ENCODE measurements at places on chromosomes 12 and 14.
A peak's percentile ranks its signal among the peaks of the same experiment; 100 is the strongest.

GRCh38 chr12:112347581-112347982 is 34.6 kb downstream of the HECTD4 start:
- no peak for DNase-seq

DNA sequence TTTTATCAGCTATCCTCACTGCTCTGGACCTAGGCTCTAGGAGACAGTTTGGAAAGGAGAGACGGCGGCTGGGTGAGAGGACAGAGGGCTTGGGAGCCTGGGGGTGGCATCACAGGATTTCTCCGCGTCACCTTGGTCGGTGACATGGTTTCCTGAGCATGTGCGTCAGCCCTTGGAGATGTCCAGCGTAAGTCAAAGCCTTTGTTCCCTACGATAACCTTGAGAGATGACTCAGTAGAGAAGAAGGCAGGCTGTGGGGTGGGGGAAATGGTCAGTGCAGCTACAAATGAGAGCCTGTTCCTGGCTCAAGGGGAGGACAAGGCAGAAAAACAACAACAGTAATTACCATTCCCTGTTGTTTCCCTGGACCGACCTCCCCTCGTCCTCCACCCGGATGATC is 90.2 kb upstream of the TBX3 start:
- no peak for DNase-seq

DNA sequence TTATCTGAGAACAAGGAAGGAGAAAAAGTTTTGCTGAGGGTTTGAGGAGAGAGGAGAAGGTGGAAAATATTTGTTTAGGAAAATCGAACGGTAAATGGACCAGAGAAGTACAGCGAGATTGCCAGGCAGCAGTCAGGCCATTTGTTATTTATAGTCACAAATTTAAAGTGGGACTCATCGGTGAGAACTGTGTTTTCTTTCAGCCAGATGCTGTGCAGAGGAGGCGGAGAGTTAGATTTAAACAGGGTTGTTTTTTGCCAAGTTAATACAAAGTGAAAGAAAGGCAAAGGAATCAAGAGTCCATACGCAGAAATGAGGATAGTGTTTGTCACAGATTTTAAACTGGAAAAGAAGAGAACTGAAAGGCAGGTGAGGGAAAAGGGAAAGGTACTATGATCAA is 200.6 kb upstream of the CNOT2 start:
- DNase-seq, result no peak

DNA sequence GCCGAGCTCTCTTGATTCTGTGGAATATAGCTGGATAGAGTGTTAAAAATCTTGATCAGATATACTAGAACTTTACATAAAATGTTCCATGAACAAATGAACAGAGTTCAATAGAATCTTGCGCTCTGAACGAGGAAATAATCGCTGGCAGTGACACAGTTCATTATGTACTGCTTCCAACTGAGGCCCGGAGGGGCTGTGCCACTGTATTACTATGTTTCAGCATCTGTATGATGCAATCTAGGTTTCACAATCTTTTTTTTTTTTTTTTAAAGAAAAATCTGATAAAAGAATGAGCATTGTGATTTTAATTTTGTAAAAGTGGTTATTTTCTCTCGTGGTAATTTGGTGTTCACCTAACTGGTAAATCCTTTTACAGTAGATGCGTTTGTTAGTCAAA is 77.2 kb downstream of the FERMT2 start:
- DNase-seq, result no peak

GRCh38 chr12:126545411-126545810 is 1480.2 kb downstream of the AACS start:
- DNase-seq, result no peak

GRCh38 chr12:97995559-97995958 is 519.8 kb upstream of the TMPO start:
- no peak for DNase-seq

- no peak for DNase-seq
These were observed 180.0 kb downstream of the NPAS3 start for GRCh38 chr14:33118668-33119067.

DNA sequence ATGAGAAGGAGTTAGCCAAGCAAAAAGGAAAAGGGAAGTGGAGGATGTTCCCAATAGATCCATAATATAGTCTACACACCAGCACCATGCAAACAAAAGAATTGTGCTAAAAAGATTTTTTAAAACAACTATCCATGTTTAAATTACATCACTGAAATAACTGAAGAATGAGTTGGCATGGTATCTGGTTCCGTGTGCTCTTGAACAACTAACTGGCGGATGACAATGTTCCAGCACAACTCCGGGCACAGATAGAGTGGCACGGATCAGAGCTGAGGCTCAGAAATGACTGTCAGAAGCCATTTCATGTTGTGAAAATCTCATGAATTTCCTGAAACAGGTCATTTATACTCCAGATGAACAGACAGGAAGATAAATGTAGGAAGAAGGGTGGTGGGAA is 153.1 kb downstream of the HMGA2 start:
- no peak for DNase-seq

DNA sequence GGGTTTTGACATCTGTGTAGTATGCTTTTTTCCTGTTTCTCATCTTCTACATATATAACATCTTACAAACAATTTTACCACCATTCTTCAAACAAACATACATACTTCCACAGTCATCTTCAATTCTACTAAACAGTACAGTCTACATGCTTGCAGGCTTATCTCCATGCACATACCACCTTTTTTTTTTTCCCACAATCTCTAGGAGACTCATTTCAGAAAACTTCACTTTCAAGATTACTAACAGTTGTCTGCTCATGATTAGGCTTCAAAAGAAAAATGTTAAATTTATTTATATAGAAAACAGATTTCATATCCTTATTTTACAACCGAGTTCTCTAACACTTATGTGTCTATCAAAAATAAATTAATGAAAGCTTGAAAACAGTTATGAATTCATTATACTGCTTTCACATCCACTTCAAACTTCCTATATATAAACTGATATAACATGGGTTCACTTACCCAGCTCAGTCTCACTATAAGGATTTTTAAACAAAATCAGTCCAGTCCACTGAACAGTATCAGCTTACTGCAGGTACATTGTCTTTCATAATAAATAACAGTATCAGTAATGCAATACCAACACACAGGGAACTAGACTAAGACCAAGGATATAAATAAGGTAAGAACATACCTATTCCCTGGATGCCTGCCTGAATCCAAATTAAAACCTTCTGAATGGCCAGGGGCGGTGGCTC is 42.5 kb downstream of the LRP6 start:
- no peak for DNase-seq

DNA sequence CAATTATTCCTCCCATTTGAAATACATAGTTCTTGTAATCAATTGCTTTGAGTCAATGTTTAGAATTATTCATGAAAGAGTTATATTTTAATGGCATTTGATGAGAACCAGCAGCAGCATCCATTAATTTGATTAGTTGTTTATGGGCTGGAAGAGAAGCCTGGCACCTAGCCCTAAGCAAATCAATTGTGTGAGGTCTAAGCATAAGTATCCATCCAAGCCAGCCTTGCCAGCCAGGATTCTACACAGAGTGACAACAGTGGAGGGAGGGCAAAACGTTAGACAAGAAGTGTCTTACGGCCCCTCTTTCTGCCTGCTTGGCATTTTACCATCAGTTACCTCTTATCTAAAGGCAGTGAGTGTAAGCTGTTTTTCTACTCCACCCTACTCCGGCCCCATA is 478.5 kb downstream of the NELL2 start:
- DNase-seq, result no peak

DNA sequence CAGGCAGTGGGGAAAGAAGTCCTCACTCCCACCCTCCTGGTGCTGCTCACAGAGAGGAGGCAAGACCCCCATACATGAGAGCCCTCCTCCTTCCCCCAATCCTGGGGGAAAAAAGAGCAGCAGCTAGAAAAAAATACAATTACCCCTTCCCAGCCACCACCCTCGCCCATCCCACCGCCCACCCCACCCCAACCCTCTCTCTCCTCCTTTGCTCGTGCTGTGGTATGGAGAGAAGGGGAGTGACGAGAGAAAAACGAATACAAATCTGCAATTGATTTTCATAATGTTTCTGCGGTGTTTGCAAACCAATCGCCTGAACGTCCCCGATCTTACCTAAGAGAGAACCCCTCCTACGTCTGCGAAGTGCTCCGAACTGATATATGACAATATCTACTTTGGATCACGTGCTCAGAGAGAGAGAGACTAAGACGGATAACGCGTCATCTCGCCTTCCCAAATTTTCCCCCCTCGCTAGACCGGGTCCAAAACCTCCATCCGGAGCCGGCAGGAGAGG is at the start of gene HOXC11:
TSS of gene HOXC11 (plus strand) at position 405 of the 514 bp plus-strand sequence. CDS start 116 bp downstream, outside the sequence.
- DNase-seq, result no peak

DNA sequence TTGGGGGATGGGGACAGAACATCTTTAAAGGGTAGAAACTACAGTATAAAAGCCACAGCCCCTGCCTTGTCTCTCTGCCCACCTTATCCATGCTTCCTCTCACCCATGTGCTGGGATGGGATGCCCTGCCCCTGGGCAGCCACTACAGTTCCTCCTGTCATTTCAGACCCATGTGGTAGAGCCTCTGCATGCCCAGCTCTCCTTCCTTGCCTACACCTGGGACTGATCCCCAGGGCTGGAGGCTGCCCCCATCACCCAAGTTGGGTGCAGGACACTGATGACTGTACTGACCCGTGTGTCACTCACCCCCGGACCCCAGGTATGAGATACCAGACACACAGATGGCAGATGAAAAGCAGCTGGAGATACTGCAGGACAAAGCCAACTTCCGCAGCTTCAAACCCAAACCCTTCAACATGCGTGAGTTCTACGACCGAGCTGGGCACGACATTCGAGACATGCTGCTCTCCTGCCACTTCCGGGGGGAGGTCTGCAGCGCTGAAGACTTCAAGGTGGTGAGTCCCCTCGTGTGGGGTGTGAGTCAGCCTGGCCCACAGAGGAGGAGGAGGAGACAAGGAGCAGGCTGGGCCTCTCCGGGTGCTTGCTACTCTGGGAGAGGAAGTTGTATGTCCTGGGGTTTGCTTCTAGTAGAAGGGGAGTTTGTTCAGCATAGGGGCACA is 2.2 kb downstream of the ASIC1 start:
- DNase-seq, result peak; percentile 57

GRCh38 chr12:112862636-112863290 is 44.0 kb upstream of the OAS1 start:
- no peak for DNase-seq

GRCh38 chr12:89951050-89951693 is 242.5 kb upstream of the ATP2B1 start:
- no peak for DNase-seq

- no peak for DNase-seq
These were observed 51.6 kb upstream of the SRP54 start for GRCh38 chr14:34931206-34931605.

- no peak for DNase-seq
These were observed 97.7 kb downstream of the PPM1A start for GRCh38 chr14:60346706-60347105.

- peak; percentile 77 for DNase-seq
These were observed 43.3 kb upstream of the PLEKHG6 start for GRCh38 chr12:6266971-6267721.

DNA sequence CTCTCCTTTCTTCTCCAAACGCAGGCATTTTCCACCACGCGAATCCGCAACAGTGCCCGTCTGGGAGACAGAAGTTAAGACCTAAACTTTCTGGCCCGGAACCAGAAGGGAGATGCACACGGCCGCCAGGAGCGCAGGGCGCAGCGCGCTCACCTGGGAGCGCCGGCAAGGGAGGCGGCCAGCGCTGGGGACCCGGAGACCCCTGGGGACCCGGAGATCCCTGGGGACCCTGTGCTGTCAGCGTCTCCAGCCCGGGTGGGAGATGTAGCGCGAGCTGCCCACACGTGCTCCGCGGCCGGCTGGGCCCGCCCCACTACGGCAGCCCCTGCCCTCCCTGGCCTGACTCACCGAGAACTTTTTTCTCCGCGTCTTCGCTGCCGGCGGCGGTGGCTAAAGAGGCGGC is 620 bp downstream of the YBX3 start:
- peak; percentile 55 for DNase-seq

- no peak for DNase-seq
These were observed 326.1 kb downstream of the TMEM121 start for GRCh38 chr14:105852378-105853088.

DNA sequence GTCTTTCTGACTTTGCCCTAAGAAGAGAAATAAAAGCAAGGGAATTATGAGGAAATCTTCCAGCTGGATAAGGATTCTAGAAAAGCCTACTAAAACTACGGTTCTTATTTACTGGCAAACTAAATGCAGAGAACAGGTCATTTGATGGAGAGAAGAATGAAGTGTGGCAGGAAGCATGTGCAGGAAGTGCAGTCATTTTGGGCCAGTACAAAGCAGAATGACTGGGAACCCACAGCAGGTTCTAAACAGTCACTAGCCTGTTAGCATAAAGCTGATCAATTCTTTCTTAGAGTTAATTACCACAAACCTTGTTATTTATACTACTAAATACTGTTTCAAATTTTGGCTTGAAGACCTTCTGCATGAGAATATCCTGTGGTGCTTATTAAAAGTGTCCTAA is 36.7 kb downstream of the CFAP54 start:
- no peak for DNase-seq

GRCh38 chr14:36767603-36768281 is 106.1 kb downstream of the PAX9 start:
- no peak for DNase-seq

DNA sequence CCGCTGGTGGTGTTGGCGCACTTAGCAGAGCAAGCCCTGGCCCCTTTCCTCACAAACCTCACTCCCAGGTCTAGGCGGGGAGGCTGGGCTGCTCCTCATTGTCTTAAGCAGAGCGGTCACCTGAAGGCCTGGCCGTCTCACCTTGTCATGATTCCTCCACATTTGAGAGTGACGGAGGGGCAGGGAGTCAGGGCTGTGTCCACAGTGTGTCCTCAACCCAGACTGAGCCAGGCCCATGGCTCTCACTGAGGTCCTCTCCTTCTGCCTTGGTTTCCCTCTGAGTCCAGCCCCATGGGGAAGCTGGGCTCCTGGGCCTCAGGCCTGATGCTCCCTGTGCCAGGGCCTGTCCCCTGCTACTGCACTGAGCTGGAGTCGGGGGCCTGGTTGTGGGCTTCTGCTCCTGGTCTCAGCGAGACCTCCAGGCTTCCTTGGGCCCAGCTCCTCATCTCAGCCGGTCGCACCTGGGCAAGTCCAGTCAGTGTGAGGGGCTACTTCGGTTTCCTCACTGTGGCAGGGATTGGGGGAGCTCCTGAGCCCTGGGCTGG is 44.9 kb downstream of the KRT80 start:
- DNase-seq, result no peak

GRCh38 chr12:30757316-30757715 is 2.6 kb upstream of the CAPRIN2 start:
- no peak for DNase-seq

- no peak for DNase-seq
These were observed 4.0 kb downstream of the CPSF6 start for GRCh38 chr12:69243099-69244084.

GRCh38 chr12:49696723-49697122 is 10.5 kb downstream of the FMNL3 start:
- DNase-seq, result no peak

- no peak for DNase-seq
These were observed 165.0 kb upstream of the GZMB start for GRCh38 chr14:24798911-24799462.

- no peak for DNase-seq
These were observed 159.5 kb downstream of the KIF26A start for GRCh38 chr14:104297721-104298401.

Measured in activated CD4-positive, alpha-beta T cell treated with anti-CD3 and anti-CD28 coated beads, Interleukin-2, amount 50 U/mL, for 48 hours (primary cell).